ENCODE measurements at places on chromosomes 7 and 10. TPM values are rescaled to one million over a fixed set of nuclear protein-coding genes. Genes with fewer than 3 reads are reported as not detected.
A peak's percentile ranks its signal among the peaks of the same experiment; 100 is the strongest.

The NPSR1 gene
- not detected for total RNA-seq

- no peak for DNase-seq
Observed at GRCh38 chr7:116824449-116824848, 37.9 kb upstream of the CAPZA2 start.

The MNX1 gene
- 0.22 TPM for total RNA-seq

GRCh38 chr7:49773936-49774458 is 559 bp downstream of the VWC2 start:
- no peak for DNase-seq

GRCh38 chr7:21671859-21672258 is 129.0 kb downstream of the DNAH11 start:
- peak; percentile 26 for DNase-seq

The ANXA11 gene
- 88.2 TPM for total RNA-seq

GRCh38 chr7:17677408-17677807 is 262.9 kb downstream of the SNX13 start:
- no peak for DNase-seq

The PKD1L1 gene
- total RNA-seq, result 2.8 TPM

The SFTPA1 gene
- total RNA-seq, result not detected

GRCh38 chr10:96415891-96416554 is 57.2 kb upstream of the OPALIN start:
- DNase-seq, result no peak

DNA sequence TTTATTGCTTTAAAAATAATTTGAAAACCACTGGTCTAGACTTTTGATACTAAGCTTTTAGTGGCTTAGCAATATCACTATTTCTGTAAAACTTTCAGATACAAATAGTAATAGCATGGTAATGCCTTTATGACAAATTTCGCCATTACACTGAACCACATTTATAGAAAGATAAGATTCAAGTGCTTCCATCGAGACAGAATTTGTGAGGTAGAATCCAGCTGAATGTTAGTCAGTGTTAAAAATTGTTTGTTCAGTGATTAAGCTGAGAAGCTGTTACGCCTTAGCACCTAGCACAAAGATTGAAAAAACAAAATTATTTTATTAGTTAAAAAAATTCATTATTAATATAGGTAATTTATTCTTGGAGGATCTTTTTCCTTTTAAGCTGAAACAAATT is 36.5 kb downstream of the GNAT3 start:
- DNase-seq, result no peak

- no peak for DNase-seq
Observed at GRCh38 chr10:33498391-33498891, 164.0 kb upstream of the NRP1 start.

DNA sequence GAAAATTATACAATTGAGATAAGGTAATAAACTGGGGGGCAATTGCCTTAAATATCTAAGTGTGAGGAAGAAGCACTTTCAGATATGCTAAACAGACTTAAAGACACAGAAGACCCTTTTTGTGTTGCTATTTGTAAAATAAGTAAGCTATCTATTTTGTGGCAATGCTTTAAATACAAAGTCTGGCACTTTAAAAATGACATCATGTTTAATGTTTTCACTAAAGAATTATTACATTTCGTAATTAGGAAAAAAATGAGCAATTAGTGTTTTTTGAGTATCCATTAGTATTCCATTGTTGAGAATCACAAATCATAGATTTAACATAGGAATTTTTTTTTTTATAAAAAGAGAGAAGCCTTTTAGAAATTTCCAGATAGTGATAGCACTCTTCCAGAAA is 2.1 kb downstream of the CREB5 start:
- DNase-seq, result no peak

DNA sequence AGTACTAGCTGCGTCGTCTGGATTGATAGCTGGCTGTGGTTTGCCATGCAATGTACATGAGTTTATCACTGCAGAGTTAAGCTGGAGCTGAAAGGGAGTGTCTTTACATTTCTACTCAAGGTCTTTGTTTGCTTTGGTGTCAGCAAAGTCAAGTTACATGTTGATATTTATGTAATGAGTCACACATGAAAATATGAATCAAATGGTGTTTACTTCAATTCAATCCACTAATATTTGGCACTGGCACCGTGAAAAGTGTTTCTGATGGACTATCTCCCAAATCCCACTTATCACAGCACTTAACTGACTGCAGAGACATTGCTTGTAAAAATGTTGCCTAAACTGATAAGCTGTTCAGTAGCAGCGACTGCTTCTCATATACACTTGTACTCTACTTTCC is 395.9 kb downstream of the TFEC start:
- DNase-seq, result no peak

GRCh38 chr10:283916-284356 is 148.7 kb downstream of the ZMYND11 start:
- no peak for DNase-seq

The NPFFR1 gene
- not detected for total RNA-seq

The FUOM gene
- 1.5 TPM for total RNA-seq

The PDK4 gene
- not detected for total RNA-seq

The ECHDC3 gene
- total RNA-seq, result not detected

DNA sequence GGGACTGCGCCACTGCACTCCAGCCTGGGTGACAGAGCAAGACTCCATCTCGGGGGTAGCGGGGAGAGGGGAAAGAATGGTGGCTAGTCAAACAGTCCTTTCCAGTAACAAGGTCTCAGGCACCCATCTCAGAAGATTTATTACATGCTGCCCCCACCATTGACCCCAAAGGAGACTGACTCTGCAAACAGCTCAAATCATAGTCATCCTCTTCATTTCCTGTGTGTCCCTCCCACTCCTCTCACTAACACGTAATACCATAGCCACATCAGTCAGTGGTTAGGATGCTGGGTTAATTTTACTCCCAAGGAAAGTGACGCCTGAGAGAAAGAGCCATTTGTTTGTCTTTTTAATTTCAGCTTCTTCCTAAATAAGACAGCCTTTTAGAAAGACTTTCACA is 56.6 kb upstream of the BET1 start:
- DNase-seq, result no peak

DNA sequence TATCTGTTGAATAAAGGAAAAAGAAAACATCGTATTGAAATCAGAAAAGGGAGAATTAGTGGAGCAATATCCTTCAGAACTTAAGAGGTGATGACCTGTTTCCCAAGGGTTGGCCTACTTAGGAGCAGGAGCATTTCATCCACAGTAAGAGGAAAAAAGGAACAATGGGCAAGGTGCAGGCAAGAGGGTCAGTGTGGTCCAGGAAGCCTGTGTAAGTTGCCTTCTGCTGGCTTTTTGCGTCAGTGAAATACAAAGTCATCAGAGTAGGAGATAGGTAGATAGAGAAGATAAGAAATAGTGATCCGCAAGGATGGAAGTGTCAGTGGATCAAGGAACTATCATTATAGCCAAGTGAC is 5.4 kb upstream of the ANKRD7 start:
- no peak for DNase-seq

The HOXA4 gene
- total RNA-seq, result 0.79 TPM

- no peak for DNase-seq
Observed at GRCh38 chr7:140330595-140330994, 67.7 kb downstream of the SLC37A3 start.

DNA sequence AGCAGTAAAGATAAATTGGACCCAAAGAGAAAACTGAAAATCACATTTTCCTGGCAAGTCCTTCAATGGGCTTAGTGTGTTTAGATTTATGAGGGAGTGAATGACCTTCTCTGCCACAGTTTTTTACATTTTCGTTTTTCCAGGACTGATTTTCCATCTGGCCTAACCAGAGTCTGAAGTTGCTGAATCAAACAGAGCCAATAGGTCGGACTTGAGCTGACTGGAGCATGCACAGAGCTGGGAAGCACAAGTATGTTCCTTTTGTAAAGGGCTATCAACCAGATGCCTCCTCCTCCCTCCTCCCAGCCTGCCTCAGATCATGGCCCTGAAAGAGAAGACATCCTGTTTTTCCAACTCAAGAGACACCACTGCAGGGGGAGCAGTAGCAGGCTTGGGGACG is 126.0 kb upstream of the ANKRD1 start:
- DNase-seq, result no peak

The TRIM50 gene
- total RNA-seq, result not detected

The TRRAP gene
- 34.6 TPM for total RNA-seq

- DNase-seq, result no peak
Observed at GRCh38 chr10:131738396-131738735, 162.4 kb upstream of the PPP2R2D start.

GRCh38 chr10:78624791-78625190 is 444.0 kb upstream of the ZMIZ1 start:
- DNase-seq, result no peak

The SPRN gene
- total RNA-seq, result not detected

The SH2B2 gene
- 39.2 TPM for total RNA-seq

DNA sequence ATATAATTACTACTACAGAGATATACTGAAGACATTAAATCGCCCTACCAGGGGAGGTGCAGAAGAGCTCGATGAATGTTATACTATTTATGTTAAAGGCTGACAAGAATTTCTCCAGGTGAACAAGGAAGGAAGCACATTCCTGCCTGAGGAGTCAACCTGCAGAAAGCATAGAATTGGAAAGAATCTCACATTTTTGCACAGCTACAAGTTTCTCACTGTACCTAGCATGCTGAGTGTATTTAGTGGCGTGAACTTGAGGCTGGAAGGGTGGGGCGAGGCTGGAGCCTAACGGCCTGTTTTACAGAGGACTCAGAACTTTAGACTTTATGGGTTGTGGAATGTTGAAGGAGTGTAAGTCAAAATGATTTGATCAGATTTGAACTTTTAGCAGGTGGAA is 373.6 kb upstream of the LRGUK start:
- no peak for DNase-seq

DNA sequence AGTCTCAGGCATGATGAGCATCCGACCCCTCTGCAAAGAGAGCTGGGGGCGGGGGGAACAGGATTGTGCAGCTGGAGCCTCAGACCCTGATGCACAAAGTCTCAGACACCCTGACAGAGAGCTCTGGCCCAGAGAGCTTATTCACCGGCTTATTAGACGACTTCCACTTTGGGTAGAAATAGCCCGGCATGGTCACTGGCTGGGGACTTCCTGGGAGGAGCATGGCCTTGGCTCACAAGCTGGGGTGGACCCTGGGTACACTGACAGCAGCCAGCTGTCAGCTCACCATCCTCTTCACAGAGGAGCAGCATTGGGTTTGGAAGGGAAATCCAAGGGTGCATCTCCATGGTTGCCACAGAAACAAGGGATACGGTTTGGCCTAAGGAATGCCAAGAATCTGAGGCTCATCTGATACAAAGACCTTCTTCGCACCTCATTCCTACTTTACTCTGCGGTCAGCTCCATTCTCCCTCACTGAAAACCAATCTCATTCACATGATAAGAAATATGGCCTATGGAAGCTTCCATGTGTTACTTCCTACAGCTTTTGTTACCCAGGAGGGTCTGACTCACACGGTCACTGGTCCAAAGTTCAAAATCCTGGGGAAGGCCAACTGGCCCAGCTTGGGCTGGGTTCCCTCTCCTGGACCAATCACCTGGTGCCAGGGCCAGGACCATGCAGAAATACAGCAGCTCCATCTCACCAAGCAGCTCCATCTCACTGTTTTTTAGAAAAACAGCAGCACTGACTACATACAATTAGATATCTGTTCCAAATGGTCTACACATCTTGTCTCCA is 25.1 kb downstream of the ZNF467 start:
- no peak for DNase-seq

DNA sequence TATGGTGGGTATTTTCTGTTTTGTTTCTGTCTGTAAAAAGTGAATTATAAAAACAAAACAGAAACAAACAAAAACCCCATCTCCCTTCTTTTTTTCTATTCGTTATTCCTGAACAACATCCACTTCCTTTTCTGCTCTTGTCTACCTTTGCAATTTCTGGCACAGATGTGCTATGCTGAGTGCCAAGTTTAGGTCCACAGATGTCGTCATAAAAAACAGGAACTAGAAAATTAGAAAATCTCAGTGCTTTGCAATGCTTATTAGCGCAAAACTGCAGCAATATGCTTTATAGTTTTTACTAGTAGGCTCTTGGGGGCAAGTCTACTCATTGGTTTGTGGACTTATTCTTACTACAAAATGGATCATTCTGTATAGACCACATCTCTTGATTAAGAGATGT is 94.2 kb upstream of the PRKCQ start:
- peak; percentile 52 for DNase-seq

GRCh38 chr7:2713370-2713769 is 25.4 kb downstream of the AMZ1 start:
- DNase-seq, result peak; percentile 23

The SLC26A3 gene
- not detected for total RNA-seq

GRCh38 chr10:14502431-14502830 is 171.7 kb upstream of the FRMD4A start:
- no peak for DNase-seq

The GNGT1 gene
- total RNA-seq, result not detected

DNA sequence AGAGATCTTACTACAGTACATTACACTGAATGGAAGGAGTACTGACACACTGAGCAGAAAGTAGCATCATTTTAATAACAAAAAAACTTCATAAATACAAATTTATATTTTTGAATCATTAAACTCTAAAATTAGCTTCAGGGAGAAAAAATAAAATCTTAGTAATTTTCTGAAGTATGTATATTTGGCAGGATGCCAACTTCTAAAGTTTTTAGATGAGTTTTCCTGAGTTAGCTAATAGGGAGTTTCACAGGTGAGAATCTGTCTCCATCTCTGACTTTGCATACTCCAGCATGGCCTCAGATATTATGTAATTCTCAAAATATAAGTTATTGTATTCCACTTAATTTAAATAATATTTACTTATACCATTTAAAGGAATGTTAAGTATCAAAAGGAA is 673.2 kb upstream of the PCDH15 start:
- no peak for DNase-seq

DNA sequence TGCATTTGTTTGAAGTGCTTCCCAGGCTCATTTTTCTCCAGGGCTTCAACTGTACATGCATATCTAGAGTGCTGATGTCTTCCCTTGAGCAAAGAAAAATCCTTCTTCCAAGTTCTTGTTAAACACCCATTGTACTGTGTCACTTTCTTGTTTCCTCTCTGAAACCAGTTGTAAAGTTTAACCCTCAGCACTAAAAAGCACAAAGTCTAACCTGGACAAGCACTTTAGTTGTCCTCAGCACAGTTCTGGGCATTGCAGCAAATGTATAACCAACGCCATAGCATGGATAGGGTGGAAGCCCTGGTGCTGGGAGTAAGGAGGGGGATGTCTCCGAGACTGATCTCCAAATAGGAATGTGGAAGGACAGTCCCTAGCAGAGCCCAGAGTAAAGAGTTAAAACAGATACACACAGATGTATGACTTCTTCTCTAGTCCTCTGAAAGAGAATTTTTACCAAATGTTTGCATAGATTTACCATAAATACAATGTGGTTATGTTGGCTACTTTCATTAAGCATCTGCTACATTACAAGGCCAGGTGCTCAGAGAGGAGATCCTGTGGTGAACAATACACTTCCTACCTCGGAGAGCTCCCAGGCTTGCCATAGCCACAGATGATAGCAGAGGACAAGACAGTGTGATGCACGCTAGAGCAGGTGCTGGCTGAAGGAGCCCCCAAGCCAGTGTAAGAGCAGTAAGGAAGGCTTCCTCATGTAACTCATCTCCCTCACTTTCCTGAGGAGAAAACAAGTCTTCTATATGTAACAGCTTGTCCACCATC is 57.0 kb downstream of the DNAJC12 start:
- DNase-seq, result peak; percentile 75
